ENCODE measurements at places on chromosomes 12 and 14. TPM values are rescaled to one million over a fixed set of nuclear protein-coding genes. Genes with fewer than 3 reads are reported as not detected.

- no peak for DNase-seq
Observed at GRCh38 chr12:104155711-104156555, 17.9 kb upstream of the NFYB start.

- no peak for DNase-seq
Observed at GRCh38 chr12:89390802-89391673, 38.7 kb upstream of the DUSP6 start.

DNA sequence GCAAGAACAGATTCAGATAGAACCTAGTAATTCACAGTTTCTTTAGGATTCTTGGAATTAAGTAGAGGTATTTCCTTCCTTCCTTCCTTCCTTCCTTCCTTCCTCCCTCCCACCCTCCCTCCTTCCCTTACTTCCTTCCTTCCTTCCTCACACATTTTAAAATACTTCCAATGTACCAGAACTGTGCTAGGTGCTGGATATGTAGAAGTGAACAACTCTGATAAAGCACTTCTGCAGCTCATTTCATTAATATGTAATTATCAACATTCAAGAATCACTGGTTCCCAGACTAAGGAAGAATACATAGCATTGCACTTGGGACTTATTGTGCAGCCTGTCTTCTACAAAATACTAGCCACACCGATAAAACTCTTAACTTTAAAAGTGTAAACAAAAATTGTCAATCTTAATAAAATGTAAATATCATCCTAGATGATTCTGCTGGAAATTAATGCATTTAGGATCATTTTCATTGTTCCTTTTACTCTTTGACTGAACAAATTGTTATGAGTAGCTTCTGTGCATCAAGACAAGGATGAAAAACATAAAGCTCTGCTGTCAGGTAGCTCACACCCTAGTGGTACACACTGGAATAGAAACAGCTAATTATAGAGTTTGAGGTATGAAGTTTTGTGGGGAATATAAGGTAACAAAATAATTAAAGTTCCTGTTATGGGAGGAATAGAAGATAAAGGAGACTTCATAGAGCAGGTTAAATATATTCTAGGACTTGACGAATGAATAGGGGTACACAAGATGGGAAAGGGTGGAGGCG, 99.9 kb upstream of the MYF6 start:
- no peak for DNase-seq

DNA sequence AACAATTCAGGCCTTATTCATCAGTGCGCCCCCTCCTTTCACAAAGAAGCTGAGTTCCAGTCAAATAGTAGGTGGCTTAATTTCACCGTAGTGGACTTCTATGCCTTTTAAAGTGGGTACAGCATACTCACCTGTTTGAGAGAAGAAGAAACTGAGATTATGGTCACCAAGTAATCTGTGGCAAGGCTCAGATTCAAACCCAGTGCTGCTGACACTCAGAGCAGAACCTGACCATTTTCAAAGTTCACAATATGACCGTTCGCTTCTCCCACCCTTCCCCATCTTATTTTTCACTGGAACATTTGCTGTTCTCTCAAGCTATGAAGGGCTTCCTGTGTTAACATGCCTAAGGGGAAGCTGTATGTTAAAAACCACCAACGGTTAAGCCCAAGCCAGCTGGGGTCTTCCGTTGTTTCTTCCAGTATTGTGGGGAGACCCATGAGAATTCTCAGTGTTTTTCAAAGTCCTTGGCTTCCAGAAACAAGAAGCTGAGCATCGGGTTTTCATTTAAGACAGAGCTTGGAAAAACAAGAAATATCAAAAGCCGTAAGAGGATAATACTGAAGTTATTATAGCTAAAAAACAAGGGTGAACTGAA, 6.1 kb upstream of the PSMA6 start:
- no peak for DNase-seq

GRCh38 chr14:75361041-75361440, 66.8 kb upstream of the JDP2 start:
- no peak for DNase-seq

DNA sequence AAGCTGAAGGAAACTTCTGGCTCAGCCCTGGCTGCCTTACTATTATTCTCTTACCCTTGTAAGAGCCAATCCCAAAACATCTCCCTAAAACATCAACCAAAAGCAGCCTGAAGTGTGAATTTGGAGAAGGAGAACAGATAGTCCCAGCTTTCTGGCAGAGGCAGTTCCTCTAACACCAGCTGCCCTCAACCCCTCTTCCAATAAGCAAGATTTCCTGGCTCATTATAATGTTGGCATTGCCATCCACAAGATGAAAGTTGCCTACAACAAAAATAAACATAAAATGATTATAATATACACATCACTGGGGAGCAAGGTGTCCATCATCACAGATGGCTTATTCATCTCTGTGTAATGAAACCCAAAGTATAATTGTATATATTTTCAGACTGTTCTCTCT, 352.5 kb upstream of the CCDC196 start:
- DNase-seq = no peak

- no peak for DNase-seq
Observed at GRCh38 chr12:122501489-122501989, 807 bp upstream of the ZCCHC8 start.

DNA sequence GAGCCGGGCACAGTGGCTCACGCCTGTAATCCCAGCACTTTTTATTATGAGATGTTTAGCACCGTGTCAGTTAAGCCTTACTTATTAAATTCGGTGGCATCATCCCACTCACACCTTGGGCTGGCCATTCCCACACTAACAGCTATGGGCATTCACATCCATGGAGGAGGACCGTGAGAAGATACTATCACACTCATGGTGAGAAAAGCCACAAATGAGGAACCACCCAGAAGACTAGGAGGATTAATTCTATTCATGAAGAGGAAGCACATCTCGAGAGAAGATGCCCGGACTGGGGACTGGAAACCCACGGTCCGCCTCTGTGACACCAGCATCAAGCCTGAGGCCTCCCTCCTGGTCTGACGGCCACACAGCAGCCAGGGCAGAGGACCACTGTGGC, 4.9 kb downstream of the CDC42BPB start:
- DNase-seq = no peak

GRCh38 chr14:69891422-69891821, 12.2 kb downstream of the SMOC1 start:
- DNase-seq = no peak

- no peak for DNase-seq
Observed at GRCh38 chr14:104404922-104405321, 174.6 kb upstream of the C14orf180 start.

DNA sequence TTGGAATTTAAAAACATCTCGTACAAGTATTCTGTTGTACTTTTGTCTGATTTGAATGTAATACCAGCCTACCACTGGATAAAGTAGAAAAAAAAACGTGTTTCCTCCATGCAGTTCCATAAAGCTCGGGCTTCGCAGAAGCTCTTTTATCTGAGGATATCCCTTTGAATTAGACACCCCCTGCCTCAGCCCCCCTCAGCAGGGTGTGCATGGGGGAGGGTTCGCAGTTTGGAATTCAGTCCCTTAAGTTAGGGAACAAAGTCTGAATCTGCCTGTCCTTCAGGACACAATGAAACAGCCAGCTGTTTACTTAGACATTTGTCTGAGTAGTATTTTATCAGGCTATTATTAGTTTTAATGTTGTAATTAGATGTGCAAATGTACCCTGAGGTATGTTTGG, 234.0 kb upstream of the CAND1 start:
- no peak for DNase-seq

DNA sequence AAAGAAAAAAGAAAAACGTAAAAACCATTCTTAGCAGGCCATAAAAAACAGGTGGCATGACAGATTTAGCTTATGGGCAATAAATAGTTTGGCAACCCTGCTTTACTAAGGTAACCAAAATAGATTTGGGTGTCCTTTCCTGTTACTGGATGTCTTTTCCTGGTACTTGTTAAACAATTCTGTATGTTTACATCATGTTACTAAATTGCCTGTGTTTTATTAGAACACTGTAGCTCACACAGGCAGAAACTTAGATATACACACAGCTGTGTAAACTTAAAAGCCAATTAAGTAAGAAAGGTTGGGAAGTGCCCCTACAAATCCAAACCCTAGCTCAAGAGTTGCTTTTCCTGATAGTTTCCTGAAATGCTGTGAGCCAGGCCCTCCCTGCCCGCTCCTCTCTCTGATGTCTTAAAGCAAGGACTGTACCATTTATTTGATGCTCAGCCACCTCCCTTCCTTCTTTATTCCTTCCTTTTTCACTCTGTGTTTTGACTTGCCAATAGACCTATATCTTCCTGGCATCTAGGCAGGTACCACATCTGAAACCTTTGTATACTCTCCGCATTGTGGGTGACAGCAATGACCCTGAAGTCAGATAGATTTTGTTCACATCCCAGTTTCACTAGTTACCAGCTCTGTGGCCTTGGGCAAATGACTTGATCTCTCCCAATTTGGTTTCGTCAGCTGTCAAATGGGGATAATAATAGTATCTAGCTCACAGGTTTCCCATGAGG, 3.7 kb upstream of the CAMKK2 start:
- DNase-seq = no peak

DNA sequence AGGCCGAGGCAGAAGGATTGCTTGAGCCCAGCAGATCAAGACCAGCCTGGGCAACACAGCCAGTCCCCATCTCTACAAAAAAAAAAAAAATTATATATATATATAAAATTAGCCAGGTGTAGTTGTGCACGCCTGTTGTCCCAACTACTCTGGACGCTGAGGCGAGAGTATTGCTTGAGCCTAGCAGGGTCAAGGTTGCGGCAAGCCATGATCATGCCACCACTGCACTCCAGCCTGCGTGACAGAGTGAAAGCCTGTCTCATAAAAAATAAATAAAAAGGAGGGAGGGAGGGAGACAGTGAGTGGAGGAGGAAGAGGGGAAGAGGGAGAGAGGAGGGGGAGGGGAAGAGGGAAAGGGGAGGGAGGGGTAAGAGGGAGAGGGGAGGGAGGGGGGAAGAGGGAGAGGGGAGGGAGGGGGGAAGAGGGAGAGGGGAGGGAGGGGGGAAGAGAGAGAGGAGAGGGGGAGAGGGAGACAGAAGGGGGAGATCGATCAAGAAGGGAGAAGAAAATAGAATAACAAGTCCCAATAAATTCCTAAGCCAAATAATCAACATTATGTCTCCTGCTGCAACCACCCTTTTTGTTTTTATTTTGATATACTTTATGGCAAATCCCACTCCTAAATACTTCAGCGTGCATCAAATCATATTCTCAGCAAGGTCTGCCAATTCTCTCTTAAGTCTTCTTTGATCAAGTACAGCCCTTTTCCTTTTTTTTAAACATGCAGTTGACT, 163.9 kb downstream of the MED13L start:
- DNase-seq = no peak

DNA sequence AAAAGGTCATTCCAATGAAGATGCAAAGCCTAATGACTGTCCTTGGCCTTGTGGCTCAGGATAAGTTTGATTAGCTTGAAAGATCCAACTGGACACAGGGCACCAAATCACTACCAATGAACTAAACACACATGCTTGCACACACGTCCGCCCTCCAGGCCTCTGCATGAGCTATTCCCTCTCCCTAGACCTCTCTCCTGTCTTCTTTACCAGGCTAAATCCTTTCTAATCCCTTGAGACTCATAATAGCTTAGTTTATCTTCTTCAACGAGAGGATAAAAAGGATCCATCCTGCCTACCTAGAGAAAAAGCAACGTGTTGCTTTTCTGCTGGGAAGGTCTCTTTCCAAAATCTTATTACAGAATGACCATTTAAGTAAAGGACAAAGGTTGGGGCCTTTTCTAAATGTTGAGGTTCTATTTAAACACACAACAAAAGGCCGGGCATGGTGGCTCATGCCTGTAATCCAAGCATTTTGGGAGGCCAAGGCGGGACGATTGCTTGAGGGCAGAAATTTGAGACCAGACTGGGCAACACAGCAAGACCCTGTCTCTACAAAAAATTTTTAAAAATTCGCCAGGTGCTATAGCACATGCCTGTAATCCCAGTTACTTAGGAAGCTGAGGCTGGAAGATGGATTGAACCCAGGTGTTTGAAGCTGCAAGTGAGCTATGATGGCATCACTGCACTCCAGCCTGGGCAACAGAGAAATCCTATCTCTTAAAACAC, 22.4 kb downstream of the PXN start:
- no peak for DNase-seq

GRCh38 chr12:57775563-57776246, 3.3 kb downstream of the EEF1AKMT3 start:
- DNase-seq = no peak

DNA sequence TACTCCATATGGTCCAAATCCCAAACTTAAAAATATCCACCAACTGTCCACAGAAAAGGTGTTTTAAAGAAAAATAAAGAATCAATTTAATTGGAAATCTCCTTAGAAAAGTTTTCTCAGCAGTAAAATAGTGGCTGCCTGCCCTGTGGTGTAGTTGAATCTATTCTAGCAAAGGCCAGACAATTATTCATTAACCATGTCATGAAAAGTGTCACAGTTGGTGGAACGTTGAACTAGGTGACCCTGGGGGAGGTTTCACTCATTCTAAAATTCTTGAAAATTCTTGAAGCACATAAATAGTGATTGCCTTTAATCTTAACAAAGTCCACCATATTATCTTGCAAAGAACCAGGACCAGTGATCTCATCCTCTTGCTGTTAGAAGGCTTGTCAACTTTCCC, 78.4 kb upstream of the GZMB start:
- DNase-seq = no peak

DNA sequence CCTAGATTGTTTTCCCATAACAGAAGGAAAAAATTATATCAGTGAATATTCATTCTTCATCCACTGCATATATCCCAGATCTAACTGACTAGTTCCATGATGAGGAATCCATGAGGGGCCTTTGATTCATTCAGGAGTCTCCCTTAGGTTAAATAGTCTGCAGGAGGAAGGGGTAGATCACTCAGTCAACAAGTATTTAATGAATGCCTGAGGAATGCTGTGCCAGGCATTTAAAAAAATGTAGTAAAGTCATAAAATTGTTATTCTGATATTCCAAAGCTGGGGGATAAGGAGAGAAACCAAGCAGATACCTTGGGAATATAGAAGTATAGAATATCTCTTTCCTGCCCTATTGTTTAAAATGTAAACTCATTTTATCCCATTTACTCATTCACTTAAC, 216.2 kb upstream of the CAND1 start:
- DNase-seq = no peak

- DNase-seq = no peak
Observed at GRCh38 chr12:58905422-58905821, 14.9 kb downstream of the LRIG3 start.

KLC1 gene
- total RNA-seq = 99.3 TPM

IKBIP gene
- 1.4 TPM for total RNA-seq

ZNF891 gene
- 4.3 TPM for total RNA-seq

PTGES3 gene
- 164 TPM for total RNA-seq

SLC25A47 gene
- total RNA-seq = 0.17 TPM

HNF1A gene
- total RNA-seq = 6.5 TPM

AHSA1 gene
- 116 TPM for total RNA-seq

Data from mucosa of descending colon (tissue), 3 donors.